ENCODE measurements at places on chromosomes 2 and 18.

DNA sequence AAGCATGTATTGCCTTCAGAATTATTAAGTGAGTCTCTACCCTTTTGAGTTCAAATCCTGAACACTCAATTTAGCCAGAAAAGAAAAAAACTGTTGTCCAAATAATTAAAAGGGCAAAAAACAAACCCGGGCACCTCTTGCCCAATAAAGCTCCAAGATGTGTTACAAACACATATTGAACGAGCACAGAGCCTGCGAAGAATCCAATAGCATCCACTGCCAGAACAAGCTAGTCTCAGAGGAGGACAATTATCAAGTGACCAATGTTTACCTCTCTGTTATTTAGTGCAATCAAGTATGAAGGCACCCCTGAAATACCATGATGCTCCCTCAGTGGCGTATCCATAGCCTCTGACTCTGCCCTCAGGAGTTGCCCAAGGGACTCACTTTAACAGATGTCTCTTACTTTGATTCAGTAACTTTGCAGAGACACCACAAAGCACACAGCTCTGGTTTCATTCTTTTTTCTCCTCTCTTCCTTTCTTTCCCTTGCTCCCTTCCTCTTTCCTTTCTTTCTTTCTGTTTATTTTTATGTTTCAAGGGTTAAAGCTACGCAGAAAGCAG lies 93.5 kb upstream of the SPATS2L start:
- no peak for DNase-seq

DNA sequence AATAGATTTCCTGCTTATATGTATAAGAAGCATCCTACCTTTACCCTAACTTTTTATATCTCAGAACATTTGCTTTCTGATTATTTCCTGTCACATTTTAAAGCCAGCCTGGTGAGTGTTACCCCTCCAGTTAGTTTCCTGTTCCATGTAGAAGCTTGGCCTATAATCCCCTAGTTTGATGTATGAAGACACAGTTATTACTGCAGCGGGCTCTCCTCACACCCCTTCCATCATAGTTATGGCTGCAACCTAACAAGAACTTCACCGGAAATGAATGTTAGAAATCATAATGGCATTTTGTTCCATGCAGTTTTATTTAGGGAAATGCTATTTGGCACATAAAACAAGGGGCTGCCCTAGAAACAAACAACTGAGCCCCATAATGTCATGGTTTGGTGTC lies 400.2 kb upstream of the SETBP1 start:
- DNase-seq: no peak

- DNase-seq: no peak
Measured at GRCh38 chr18:3869848-3870247, 419.9 kb downstream of the TGIF1 start.

- DNase-seq: no peak
Measured at GRCh38 chr2:95023222-95023597, 2.3 kb upstream of the MAL start.

DNA sequence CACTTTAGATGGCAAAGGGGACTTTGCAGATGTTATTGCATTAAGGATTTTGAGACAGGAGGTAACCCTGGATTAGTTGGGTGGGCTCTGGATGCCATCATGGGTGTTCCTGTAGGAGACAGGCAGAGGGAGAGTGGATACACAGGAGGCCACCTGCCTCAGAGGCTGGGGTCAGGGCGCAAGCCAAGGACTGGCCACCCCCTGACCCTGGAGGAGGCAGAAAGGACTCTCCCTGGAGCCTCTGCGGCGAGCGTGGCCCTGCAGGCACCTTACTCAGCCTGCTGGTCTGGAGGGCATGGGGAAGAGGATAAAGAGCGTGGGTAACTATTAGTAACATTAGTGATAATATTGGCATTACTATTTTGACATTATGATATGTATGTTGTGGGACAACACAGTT lies 21.6 kb upstream of the OTOS start:
- DNase-seq: no peak

DNA sequence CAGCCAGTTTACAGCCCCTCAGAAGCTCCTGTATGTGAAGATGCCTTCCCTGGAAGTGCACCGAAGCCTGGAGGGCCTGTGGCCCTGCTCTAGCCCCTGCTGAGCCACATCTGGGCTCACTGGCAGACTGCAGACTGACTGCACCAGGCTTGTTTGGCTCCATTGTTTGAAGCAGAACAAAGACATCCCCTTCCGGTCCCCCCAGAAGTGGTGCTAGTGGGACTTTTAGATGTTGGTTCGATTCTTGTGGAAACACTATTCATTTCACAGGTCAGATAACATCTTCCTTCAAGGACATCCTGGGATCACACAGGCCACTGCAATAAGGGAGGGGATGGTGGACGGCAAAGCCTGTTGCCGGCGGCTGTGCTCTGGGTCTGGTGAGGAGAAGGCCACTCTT lies 57.8 kb upstream of the CBLN2 start:
- no peak for DNase-seq

DNA sequence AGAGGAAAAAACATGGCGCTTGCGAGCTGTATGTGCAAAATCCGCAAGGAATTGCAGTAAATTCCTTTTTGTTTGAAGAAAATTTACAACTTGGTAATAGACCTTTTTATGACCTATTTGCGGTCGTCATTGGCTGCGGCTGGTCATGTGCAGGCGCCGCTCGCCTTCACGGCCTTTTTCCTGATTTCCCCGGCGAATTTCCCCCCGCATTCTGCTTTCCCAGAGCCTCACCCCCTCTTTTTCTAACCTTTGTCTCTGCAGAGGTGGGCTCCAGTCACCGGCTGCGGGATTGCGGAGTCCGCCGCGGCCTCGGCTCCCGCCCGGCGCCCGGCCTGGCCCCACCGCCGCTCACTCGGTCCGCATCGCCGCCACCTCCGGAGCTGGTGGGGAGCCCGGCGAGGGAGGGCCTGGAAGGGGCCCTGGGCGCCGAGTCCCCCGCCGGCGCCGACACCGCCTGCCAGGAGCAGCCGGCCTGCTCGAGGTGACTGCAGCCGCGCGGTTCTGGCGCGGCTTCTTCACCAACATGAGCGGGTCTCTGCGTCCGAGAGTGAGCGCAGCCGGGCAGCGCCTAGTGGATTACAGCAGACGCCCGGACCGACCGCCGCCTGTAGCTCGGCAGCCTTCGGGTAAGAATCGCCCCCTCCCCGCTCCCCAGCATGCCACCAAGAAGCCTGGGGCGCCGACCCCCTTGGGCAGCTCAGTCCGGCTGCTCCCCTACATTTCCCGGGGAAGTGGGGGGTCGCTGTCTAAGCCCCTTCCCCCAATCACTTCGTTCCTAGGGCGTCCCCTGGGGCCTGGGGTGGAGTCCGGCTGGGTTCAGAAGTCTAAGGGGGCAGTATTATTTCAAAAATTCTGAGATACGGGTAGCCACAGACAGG lies 7.1 kb downstream of the HOXD8 start:
- DNase-seq: no peak

DNA sequence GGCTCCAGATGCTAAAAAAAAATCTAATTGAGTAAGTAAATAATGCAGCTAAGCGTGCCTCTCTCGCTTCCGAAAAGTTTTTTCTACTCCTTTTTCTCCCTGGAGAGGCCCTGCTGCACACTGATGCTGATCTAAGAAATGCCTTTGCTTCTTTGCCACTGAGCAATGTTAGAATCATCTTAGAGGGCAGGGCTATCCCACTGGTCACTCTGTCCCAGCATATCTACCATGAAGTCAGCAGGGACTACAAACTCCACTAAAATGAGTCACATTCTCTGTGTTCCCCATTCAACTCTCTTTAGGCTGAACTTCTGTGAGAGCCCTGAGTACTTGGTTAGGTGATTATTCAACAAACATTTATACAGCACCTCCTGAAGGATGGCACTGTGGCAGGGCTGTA lies 127.6 kb upstream of the LYPD1 start:
- DNase-seq: no peak

DNA sequence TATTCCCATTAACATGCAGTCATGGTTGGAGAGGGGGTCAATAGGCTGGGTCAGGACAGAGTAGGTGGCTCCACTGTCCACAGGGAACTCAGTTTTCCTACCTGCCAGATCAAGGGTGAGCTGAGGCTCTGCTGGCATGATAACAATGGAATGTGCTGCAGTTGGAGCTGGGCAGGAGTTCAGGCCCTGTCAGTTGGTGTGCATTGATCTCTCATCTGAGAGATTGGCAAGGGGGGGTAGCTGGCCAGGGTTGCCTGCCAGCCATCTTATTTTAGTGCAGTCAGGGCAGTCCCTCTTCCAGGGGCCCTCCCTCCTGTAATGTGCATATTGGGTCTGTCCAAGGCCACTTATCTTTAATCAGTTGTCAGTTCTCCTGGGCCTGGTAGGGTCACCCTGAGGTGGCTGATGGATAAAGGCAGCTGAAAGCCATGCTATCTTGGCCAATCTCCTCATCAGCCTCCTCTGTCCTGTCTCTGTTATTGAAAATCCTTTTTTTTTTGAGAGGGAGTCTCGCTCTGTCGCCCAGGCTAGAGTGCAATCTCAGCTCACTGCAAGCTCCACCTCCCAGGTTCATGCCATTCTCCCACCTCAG lies 38.1 kb upstream of the CCBE1 start:
- DNase-seq: peak; percentile 60

- no peak for DNase-seq
Measured at GRCh38 chr2:121562269-121563176, 31.8 kb downstream of the RNU4ATAC start.

DNA sequence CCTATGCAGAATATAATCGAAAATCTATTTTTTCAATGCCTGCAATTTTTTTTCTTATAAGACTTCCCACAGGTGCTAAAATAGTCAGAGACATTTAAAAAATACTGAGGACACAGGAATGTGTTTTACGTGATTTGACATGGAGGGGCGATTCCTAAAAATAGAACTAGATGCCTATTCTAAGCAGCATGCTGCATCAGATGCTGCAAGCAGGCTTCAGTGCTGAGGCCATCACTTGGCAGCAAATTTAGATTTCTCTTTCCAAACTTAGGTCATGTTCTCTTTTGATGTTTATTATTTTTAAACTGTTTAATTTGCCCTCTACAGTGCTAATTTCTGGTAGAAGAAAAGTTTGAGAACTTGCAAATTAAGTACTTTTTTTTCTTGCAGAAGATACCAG lies 43.7 kb upstream of the NCK2 start:
- no peak for DNase-seq

- DNase-seq: no peak
Measured at GRCh38 chr2:29702276-29702675, 219.1 kb downstream of the ALK start.

GRCh38 chr2:25165992-25166875 lies 2.1 kb downstream of the POMC start:
- DNase-seq: no peak

- DNase-seq: no peak
Measured at GRCh38 chr2:108616751-108617161, 82.5 kb downstream of the LIMS1 start.

DNA sequence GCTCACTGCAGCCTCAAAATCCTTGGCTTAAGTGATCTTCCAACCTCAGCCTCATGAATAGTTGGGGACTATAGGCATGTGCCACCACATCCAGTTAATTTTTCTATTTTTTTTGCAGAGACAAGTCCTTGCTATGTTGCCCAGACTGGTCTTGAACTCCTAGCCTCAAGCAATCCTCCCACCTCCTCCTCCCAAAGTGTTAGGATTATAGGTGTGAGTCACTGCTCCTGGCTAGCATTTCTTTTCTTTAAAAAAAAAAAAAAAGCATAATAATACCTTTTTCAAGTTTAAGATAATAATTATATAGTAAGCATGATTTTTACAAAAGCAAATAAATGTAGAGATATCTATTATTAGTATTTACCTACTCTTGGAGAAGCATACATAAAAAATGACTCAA lies 36.1 kb downstream of the PPP4R1 start:
- DNase-seq: no peak

- no peak for DNase-seq
Measured at GRCh38 chr2:224523626-224524577, 61.3 kb downstream of the CUL3 start.

DNA sequence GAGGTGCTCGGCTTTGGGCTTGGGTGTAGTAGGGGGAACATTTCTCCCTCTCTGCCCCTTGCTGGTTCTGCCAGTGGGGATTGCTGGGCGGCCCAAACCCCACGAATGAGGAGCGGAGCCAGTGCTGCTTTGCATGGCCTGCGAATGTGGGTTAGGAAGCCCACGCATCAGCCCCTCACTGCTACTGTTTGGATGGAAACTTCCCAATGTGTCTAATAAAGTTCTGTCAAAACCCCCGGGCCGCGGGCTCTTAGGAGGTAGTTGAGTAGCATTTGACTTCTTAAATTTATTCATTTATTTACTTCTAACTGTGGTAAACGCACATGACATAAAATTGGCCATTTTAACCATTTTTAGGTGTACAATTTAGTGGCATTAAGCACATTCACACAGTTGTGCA lies 161.3 kb upstream of the FHL2 start:
- no peak for DNase-seq

DNA sequence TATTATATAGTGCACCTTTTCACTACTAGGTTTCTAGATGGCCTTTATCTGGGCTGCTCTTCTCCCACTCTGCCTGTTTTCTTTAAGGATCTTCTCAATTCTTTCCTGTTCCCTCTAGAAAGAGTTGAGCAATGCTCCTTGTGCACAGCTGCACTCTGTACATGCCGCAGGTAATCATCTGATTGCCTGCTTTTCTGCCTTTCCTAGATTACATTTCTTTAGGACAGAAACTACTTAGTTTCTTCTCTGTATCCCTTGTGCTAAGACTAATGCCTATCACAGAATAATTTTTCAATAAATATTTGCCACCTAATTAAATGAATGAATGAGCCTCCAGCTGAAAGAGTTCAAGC lies 802.4 kb upstream of the ID2 start:
- DNase-seq: no peak

DNA sequence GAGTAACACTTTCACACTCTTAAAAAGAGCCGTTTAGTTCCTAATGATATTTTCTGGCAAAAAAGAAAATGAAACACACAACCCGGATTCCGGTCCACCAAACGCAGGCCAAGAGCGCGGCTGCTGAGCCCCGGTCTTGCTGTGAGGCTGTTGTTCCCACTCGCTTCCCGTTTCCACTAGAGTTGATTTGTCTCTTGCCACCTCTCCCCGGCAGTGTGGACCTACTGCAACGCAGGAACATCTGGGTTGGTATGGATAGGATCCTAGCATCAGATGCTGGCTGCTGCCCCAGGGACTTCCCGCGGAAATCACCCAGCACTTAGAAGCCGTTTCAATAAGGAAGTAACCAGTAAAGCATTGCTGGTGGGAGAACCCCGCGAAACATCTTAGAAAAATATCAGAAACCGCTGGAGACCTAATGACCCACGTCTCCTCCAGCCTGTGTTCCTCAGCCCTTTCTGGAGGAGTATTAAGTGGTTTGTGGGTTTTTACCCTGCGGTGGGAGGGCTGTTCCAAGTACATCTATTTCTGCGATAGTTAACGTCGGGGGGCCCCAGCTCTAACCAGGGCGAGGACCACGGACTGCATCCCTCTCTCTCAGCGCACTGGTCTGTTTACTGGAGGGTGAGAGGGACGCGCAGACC lies 939 bp downstream of the DOCK10 start:
- DNase-seq: no peak

GRCh38 chr18:73901566-73901965 lies 246.1 kb downstream of the FBXO15 start:
- no peak for DNase-seq

GRCh38 chr2:152740743-152741328 lies 22.4 kb downstream of the ARL6IP6 start:
- DNase-seq: no peak

- peak; percentile 27 for DNase-seq
Measured at GRCh38 chr2:2031101-2031500, 286.8 kb upstream of the PXDN start.

- no peak for DNase-seq
Measured at GRCh38 chr2:166314022-166314759, 61.6 kb downstream of the SCN9A start.

Data from osteocyte (in vitro differentiated cells).